ENCODE measurements at places on chromosomes 13 and 19.

DNA sequence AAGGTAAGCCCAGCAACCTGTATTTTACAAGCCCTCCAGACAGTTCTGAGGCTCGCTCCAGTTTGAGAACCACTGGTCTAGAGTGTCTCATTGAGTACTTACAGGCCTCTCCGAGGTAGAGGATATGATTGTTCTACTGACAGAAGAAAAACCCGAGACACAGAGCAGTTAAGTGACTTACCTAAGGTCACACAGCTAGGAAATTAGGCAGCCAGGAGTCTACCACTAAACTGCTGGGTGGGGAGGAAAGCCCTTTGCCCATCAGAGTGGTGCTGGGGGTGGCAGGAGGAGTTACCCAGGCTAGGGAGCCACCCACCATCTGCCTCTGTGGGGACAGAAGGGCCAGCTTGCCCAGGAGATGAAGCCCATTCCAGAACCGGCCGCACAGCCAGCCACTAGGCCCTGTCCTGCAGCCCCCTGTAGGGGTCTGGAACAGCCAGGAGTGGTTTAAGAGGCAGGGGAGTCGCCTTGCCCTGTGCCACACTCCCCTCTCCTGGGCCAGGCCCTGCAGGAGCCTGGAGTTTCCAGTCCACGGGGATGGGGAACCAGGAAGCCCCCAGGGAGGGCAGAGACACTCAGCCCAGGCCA is 703 bp downstream of the RASGRP4 start:
- DNase-seq = no peak

GRCh38 chr13:98869408-98870090 is 108.3 kb downstream of the DOCK9 start:
- no peak for DNase-seq

DNA sequence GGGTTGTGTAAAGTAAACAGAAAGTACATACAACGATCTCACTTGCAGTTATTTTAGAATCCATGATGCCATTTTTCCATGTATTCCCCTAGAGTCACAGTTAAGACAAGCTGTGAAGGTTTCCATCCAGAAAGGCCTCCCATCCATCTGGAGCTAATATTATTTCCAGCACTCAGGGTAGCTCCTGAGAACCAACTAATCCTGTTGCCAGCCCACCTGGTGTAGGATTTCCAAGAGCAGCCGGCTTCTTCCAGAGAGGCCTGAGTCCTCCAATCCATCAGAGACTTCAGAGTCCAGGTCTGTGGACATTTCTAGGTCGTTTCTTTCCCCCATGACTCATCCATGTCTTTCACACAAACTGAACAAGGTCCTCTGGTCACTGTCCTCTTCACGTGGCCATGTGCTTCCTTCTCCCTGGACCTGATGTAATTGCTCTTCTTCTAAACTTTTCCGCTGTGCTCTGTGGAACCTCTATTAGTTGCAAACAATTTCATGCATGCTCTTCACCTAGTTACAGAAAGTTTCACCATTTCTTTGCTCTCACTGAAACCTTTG is 270.3 kb upstream of the TMTC4 start:
- DNase-seq = no peak

DNA sequence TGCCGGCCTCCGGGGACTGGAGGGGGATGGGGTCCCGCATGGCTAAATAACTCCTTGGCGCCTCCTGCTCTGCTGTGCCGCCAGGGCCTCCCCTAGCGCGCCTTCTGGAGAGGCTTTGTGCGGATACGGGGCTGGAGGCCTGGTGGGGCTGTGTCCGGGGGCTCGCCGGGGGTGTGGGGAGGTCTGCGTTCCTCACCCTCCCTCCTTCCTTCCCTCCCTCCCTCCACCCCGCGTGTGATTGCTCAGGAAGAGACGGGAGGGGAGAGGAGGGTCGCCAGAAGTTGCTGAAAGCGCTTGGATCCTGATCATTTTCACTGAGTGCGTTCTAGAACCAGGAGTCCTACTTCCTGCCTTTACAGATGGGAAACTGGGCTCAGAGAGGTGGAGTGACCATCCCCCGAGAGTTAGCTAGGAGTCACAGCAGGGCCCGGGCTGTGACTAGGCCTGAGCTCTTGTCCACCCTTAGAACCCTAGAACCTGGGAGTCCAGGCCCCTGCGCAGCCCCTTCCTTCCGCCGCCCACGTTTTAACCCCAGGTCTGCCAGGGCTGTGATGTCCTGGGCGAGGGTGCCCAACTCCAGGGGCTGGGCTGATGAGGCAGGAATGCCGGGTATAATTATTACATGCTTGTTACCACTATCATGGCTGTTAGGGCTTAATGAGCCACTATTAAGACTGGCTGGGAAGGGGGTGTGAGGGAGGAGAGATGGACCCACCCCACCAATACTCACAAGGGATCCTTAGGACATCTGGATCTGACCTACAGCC is 782 bp upstream of the JUND start:
- DNase-seq = peak; percentile 71

DNA sequence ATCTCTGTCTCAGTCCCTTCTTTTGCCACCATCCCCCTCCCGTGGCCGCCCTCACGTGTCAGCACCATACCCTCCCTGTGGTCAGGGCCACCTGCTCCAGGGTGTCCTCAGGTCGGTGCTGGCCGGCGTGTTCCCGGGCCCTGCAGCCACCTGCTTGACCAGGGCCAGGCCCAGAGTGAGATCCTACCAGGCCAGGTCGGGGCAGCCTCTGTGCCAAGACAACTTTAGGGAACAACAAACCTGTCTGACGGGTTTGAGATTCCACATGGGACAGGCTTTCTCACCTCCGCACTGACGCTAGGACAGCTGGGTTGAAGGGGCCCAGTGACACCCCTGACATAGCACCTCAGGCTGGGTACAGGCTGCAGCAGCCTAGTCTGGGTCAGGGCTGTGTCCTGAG is 7.5 kb upstream of the SBNO2 start:
- no peak for DNase-seq

DNA sequence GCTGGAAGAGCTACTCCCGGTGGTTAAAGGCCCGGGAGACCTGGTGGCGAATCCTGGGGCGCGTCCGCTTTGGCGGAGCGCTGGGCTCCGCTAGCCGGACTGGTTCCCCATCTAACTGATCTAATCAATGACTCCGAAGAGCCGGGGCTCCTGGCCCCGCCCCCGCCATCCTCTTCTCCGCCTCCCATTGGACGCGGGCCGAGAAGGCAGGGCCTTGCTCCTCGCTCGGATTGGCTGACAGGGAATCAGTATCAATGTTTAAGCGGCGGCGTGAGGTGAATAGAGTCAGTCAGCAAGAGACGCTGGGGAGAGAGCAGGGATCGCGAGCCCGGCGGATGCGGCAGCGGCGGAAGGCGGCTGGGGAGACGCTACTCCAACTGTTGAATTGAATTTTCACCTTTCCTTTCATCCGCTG is 1.7 kb upstream of the PCDH17 start:
- peak; percentile 98 for DNase-seq
